ENCODE measurements at places on chromosomes 12 and 14.

DNA sequence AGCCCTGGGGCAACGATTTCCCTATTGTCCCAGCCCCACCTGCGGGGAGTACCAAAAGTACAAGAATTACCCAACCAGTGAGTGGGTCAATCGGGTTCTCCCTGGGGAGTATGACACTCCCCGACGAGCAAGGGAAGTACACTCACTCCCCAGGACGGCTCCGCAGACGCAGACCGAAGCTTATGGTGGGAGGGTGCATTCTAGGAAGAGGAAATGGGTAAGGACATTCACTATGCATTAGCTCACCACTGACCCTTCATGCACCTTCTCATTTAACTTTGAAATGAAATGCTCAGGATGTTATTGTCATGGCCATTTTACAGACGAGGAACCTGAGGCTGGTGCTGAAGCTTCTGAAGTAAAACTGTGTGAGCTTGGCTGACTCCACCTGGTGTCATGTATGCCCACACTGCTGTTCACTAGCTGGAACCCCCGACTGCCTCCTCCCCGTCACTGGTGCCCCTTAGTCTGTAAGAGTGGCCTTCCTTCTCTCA, 45.8 kb upstream of the TMED10 start:
- no peak for DNase-seq

DNA sequence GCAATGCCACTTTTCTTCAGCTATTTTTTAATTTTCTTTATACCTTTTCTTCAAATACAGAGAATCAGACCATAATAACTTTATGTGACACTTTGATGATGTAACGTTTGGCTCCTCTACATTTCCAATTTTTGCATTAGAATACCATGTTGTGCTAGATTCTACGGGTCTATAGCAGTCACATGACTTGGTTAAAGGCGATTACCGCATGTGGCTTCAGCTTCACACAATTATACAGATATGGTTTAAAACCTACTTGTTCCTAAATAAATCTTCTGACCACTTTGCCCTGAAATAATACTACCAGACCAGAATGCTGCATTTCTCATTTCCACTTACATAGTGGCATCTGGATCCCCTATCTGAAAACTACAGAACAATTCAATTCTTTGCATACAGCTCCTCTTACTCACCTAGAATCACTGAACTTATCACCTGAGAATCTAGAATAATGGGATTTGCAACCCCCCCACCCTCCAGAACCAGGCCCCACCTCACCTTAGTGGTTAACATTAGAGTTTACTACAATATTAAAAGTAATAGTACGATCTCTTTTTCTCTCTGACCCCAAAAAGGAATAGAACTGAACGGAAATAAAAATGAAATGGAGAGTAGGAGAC, 1.3 kb downstream of the MAX start:
- DNase-seq, result no peak

DNA sequence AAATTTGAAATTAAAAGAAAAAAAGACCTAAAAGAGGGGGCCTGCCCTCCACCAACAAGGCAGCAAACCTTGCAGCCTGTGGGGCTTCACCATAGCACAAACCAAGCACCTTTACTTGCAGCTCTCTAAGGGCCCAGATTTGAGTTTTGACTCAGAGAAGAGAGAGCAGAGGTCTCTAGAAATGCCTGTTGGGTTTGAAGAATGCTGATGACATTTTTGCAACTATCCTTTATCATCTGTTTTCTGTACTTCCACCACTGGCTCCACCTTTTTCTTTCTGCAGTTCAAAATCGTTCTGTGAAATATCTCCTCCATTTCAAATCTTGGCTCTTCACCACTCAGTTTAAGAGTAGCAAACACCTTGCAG, 83.8 kb upstream of the HMGA2 start:
- no peak for DNase-seq

- no peak for DNase-seq
Observed at GRCh38 chr12:1350934-1351240, 243.5 kb downstream of the FBXL14 start.

- DNase-seq, result no peak
Observed at GRCh38 chr12:65188179-65188701, 18.9 kb downstream of the LEMD3 start.

DNA sequence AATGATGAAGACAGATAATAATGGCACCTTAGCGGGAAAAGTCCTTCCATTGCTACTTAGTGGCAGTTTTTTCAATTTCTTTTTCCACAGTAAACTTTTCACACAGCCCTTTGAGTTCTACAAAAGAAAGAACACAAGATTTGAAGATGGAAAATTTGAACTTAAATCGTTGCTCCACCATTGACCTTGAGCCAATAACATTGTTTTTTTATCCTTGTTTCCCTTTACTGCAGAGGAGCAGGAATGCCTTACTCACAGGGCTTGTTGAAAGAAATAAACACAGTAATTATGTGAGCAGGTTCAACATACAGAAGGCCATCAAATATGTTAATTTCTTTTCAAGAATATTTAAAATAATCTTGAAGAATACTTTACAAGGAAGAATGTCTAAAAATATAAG, 181.5 kb upstream of the KRR1 start:
- no peak for DNase-seq

- DNase-seq, result no peak
Observed at GRCh38 chr14:68027276-68027675, 207.7 kb downstream of the RAD51B start.

- no peak for DNase-seq
Observed at GRCh38 chr14:52348776-52349175, 34.7 kb downstream of the PTGER2 start.

DNA sequence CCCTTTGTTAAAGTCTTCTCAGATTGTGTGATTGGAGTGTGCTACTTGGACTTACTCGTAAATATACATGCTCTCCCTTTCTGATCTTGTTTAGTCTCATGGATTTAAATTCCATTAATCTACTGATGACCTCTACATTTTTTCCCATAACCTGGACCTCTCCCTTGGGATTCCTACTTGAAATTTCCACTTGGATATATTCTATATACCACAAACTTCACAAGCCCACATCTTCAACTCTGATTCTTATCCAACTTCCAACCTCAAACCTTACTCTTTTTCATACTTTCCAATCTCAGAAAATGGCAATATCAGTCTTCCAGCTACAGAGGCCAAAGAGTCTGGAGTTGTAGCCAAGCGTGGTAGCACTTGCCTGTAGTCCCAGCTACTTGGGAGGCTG, 49.1 kb upstream of the OTOGL start:
- DNase-seq, result no peak

DNA sequence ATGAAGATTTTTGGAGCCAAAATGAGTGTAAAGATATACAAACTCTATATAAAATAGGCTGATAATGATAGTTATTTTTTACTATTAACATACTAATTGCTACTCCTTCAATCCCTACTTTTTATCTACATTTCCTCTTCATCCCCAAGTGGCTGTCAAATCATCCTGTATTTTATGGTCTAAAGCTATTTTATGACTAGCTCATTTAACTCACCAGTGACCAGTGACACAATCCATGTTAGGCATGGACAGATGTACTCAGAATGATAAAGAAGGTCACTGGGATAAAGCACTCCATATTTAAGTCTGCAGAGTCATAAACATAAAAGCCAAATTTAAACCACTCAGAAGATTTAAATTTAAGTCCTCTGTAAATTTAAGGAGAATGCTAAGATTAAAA, 183.0 kb downstream of the MED13L start:
- no peak for DNase-seq

GRCh38 chr12:116662612-116663144, 75.2 kb downstream of the SPRING1 start:
- no peak for DNase-seq

DNA sequence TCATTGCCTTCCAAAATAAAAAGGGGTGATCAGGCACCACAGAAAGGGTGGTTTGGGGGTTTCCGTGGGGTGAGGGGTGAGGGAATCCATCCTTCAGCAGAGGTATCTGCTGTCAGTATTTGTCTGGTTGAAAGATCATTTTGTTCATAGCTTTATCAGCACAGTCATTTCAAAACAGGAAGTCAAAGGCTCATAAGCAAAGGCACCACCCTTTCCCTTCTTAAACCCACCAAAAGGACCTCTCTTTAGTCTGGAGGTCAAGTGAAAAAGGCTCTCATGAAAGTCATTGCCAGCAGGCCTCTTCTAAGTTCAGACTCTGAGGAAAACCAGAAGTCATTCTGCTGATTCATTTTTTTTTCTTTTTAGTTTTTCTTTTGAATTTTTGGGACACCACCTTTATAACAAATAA, 6.2 kb downstream of the CHST11 start:
- DNase-seq, result no peak

DNA sequence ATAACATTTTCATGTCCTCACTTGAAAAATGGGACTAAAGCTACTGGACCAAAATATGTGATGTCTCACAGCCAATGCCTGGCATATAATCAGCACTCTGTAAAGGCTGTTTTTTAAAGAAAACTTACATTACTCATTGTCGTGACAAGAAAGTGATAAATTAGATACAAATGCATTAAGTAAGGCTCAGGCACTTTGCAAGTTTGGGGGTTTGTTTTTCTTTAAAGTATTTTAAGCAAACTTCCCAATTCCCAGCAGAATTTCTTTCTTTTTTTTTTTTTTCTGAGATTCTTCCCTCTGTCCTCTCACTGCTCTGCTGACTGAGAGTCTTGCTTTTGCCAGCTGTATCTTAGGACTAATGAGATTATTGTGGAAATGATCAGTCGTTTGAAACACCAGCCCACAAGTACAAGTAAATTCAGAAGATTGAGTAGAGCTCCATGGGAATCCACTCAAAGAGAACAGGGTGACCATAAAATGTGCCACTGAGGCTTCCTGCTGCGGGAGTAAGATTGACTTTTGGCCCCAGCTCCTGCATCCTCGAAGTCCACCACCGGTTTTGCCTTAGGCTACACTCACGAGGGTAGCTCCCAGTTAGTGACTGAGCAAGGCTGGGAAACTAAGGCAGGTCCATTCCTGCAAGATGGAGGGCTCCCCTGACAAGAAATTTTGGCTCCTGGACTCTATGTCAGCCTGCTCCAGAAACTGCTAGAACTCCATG, 82.8 kb downstream of the TMTC1 start:
- no peak for DNase-seq

DNA sequence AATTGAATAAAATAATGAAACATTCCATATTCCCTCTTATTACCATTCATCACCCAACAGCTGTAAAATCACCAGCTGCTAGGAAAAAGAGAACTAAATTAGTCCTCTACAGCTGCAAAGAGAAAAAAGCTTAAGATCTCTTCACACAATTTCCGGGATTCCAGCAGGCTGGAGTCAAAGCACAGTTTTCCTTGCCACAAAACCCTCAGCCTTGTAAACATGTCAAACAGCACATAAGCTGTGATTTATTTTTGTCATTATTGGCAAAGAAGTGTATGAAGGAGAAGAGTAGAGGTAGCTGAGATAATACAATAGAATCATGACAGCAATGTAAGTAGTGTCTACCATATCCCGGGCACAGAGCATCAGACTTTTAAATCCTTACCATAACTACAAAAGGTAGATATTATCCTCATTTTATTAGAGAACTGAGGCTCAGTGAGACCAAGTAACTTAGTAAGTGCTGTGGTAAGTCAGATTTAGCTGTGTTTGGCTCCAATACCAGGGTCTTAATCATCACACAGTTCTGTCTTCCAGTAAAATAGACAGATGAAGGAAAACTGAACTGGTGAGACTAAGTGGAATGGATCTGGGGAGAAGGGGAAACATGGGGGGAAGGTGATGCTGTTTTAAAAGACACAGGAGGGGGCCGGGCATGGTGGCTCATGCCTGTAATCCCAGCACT, 57.3 kb downstream of the NTN4 start:
- no peak for DNase-seq

DNA sequence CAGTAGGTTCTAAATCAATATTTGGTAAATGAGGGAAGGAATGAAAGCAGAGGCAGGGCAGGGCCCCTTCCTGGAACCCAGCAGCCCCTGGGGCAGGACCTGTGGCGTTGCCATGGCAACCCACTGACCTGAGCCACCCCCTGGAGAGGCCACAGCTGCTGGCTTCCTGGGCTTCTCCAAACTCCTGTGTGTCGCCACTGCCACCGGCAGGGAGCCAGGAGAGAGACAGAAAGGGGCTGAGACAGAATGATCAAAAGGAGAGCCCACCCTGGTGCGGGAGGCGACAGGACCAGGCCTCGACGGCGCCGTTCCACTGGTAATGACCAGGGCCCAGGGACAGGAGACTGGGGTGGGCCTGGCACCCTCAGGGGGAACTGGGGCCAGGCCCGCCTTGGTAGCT, 18.2 kb downstream of the RFX4 start:
- no peak for DNase-seq

DNA sequence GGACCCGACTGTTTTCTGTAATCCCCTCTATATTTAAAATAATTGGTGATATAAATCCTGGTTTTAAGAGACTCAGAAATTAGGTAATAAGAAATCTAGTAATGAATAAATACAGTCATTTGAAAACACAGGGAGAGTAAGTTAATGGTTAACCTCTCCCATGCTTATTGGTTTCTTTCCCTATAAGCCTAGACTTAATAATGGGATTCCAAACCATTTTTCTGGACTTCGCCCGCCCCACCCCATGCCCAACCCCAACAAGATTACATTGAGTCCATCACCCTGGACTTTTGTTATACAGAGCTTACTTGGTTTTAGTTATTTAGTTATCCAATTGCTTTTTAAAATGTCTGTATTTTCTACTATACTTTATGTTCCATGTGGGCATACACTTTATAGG, 98.7 kb downstream of the WIF1 start:
- DNase-seq, result no peak

DNA sequence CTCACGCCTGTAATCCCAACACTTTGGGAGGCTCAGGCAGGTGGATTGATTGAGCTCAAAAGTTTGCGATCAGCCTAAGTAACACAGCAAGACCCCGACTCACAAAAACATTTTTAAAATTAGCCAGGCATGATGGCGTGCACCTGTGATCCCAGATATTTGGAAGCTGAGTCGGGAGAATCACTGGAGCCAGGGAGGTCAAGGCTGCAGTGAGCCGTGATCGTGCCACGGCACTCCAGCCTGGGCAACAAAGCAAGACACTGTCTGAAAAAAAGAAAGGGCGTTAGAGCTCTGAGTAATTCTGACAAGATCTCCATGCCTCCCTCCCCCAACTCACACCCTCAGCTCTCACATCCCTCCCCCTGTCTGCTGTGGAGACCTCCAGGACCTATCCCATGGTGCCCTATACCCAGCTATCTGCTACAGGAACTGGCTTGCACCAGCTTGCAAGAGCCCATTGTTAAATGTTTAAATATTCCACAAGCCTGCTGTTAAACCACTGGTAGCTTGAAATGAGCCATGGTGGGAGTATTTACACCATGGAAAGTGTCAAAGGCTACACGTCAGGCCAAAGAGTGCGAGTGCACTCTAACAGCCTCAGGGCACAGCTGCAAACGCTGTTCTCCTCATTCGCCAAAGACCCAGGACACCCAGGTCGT, 35.1 kb upstream of the PPP2R5C start:
- no peak for DNase-seq

Measured in stimulated activated CD4-positive, alpha-beta T cell treated with anti-CD3 and anti-CD28 coated beads, TNF-alpha, amount 100 ng/mL, for 4 hours (primary cell).